Activated CD4-positive, alpha-beta T cell treated with anti-CD3 and anti-CD28 coated beads, Interleukin-10, Interleukin-2, amounts not matched to agents 100 ng/mL and 50 ng/mL, durations not matched to agents 16 hours and 8 hours (primary cell): ENCODE measurements at places on chromosomes 7 and 10.

GRCh38 chr7:151062399-151063211, 3.2 kb downstream of the SLC4A2 start:
- DNase-seq = no peak

DNA sequence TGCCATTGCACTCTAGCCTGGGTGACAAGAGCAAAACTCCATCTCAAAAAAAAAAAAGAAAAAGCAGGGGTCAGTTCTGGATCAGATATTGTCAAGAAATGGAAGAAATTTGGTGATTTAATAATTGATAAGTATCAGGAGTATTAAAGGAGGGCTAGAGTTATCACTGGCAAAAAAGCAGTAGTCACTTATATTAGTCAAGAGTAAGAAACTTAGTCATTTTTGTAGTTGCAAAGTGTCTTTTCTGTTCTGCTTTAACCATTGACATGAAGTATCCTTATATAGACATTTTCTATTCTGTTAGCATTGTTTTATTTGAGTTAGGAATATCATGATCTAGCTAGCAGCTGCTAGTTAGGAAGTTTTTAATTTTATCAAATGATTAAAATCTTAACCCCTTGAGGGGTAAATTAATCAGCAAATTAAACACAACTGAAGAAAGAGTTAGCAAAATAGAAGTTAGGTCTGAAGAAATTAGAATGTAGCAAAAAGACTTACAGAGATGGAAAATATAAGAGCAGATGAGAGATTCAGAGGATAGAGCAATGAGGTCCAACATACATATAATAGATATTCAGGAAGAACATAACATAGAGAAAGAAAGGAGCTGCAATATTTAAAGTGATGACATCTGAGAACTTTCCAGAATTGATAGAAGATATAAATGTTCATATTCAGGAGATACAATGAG, 7.3 kb upstream of the CCDC6 start:
- no peak for DNase-seq

DNA sequence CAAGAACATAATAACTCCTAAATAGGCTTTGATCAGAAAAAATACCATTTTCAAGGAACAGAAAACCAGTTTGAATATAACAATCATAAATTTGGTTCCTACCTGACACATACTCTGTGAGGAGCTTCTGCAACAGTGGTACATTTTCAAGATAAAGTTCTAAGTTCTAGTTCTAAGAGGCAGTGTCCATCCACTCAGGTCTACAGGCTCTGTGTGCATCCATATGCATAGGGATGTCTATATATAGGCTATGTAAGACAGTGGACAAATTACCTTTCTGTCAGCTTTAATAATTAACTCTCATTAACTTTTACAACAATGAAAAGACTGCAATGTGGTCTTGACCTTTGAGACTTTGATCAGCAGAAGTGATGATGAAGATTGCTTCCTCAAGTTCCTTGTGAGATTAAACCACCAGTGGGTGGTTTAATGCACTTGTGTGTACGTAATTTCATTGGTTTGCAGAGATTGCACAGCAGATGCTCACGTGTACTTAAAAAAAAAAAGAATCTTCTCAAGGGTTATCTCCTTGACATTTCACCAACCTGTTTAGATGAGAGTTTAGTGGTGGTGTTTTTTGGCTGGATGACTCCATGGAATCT, at the start of gene SLC26A3:
SLC26A3 (minus strand) TSS at position 215 of the 602 bp plus-strand sequence. CDS start 8,714 bp downstream, outside the sequence.
- no peak for DNase-seq

DNA sequence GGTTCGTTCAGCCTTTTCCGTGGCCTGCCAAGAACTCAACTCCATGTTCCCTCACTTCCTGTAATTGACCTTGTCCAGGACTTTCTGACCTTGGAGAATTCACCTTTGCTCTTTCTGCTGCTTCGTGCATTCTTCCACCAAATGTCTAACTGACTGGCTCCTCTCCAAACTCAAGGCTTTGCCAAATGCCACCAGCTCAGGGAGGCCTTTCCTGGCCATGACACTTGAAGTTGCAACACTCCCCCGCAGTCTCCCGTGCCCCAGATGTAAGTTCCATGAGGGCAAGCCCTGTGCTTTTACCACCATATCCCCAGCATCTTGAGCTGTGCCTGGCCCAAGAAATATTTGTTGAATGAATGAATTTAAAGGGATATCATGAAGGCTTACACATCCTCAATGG, 238.4 kb downstream of the ARHGAP21 start:
- DNase-seq = no peak

- DNase-seq = no peak
These were observed 18.8 kb upstream of the SORBS1 start for GRCh38 chr10:95579835-95580535.

DNA sequence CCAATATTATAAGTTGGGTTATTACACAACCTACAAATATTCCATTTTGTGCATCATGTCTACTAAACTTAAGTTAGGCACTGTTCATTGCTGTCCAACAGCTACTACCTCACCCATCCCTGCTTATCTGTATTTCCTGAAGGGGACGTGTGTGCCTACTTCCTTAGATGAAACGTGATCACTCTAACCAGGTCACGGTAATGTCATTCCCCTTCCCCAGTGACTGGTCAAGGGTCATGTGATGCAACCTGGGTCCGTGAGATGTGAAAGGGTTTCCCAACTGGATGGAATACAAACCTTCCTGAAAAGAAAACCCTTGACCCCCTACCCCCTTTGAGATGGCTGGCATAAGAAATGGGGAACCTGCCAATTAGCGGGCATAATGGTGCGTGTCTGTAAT, 1.6 kb upstream of the NSMCE4A start:
- DNase-seq = no peak

DNA sequence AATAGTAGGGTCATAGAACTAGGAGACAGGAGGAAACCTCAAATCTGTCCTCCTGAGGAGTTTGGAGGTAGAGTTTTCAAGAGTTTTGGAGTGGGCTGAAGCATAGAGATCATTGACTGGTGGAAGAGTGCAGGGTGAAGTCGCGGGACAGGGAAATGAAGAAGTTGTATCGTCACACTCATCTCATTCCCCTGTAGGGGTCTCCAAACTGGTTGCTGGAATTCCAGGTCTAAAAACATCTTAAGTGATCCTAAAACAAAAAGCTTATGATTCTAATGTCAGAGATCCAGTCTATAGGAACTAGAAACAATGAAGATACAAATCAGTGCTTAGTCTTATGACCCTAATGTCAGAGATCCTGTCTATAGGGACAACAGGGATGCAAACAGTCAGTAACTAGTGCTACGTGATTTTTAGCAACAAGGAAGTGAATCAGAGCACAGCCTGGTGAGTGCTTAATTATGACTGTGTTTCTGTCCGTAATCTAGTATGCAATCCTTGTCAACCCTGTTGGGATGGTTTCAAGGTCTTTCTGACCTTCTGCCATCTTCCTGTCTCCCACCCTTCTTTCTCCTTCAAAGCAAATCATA, 139.4 kb downstream of the SKIDA1 start:
- no peak for DNase-seq

- DNase-seq = no peak
These were observed 16.3 kb downstream of the SFTPA1 start for GRCh38 chr10:79627075-79627474.

- no peak for DNase-seq
These were observed 217.4 kb downstream of the DGKB start for GRCh38 chr7:14685167-14685566.

DNA sequence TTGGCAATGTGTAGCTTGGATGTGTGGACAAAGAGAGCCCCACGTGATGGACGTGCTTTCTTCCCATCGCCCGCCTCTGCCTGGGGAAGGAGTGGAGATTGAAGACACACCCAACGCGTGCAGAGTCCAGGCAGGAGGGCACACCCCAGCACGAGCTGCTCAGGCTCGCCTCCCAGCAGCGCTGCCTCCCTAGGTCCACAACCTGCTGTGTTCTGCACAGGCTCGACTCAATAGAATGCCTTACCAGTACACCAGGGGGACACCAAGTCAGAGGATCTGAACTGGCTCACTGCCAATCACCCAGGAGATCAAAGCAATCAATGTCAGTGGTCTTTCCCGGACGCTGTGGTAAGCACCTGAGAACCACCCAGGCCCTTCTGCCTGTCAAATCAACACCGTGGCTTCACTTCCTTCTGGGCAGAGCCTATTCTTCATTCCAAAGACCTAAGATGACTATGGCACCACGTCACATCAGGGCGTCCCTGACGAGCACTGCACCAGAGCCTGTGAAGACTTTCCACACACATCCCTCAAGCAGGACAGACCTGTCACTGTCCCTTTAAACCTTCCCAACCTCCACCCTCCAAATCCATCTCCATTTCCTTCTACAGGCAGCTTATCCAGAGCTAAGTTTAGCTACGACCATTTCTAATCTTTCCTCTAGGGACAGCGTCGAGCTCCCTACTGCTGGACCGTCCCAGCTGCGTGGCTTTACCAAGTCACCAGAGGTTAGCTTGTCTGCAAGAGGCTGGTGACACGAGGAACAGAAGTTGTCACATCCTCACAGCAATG, 72.3 kb downstream of the AMZ1 start:
- DNase-seq = peak; percentile 24

- DNase-seq = no peak
These were observed 133.8 kb downstream of the PON1 start for GRCh38 chr7:95190515-95190914.

GRCh38 chr7:96720843-96721242, 11.2 kb upstream of the SEM1 start:
- DNase-seq = no peak

DNA sequence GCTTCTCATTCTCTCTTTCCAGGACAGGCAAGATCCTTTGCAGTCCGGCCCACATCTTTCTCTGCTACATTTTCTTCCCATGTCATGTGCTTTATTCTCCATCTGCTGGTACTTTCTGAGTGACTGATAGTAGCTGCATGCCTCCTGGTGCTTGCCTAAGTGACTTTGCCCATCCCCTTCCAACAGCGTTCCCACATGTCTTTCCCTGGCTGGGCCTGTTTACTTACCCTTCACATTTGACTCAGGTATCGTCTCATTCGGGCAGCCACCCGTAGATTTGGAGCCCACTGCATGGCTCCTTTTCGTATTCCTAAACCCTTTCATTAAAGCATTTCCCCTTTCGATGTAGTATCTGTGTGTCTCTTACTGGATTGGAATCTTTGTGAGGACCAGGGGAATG, 24.6 kb downstream of the TYW1 start:
- DNase-seq = no peak

- DNase-seq = no peak
These were observed 1189.6 kb downstream of the SORCS1 start for GRCh38 chr10:105974803-105975456.

DNA sequence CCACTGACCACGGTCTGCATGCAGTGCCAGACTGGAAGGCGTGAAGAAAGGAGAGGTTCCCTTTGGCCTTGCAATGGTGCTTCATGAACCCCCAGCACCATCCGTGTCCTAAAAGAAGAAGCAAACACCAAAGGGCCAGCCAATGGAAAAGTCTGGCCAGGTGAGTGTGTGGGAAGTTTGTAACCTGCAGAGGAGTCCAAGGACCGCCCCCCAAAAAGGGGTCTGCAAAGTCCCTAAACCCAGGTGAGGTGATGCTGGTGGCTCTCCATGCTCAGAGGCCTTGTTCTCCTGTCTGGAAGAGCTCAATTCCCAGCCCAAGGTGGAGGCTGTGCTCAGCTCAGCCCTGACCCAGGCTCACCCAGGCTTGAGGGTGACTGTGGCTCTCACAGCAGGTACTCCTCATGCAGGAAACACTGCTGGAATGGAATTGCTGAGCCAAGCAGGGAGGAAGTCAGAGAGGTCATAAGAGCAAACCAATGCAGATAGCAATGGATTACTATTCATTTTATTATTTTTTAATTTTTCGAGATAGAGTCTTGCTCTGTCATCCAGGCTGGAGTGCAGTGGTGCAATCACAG, 52.4 kb upstream of the NANOS1 start:
- no peak for DNase-seq

DNA sequence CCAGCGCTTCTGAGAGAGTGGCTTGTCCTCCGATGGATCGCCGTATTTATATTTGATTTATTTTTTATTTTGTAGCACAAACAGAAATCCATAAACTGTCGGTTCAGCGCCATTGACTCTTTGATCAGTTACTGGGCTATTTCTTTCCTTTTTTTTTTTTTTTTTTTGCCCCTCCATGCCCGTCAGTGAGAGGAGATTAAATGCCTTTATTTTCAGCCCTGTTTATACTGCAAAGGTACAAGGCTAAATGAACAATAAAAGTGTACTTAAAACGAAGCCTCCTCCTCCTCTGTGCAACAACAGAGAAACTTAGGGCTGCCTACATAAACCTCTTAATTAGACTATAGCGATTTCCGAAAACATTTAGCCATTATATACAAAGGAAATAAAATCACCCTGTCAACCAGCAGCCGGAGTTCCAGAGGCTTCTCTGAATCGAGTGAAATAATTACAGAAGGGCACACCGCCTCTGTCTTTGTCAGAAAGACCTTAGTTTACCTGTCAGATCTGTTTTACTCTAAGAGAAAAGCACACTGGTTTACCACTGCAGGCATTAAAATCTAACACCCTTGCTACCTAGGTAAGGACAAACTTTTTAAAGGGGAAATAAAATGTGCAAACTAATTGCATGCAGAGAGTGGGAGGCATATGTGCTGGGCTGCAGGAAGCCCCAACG, 3.5 kb downstream of the EBF3 start:
- no peak for DNase-seq

DNA sequence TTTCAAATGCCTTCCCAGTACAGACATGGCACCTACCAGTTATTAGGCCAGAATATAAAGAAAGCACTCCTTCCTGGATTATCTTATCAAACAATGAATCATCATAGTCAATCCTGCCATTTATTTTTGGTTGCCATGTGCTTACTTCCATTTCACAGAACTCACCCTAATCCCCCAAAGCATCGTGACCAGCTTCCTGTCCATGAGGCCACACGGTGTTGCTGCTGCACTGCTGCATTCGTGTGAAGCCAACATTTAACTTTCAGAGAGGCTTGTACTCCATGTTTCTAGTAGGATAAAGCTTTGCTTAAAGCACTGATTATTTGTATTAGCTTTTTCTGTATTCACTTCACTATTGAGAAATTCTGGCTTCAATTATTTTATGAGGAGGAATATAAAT, 14.4 kb downstream of the COL28A1 start:
- no peak for DNase-seq

DNA sequence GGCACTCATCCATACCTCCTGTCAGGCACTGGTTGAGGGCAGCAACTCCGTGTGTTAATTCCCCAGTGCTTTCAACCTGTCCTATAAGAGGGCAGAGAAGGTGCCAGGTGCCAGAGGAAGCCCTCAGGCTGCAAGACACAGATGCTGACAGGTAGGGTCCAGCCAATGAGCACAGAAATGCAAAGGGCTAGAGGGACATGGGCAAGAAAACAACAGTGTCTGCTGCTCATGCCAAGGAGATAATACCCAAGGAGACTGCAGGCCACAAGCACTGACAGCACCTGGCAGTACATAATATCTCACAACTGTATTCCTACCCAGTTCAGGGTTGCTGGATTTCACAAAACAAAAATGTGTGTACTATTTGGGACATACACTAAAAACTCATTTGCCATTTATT, 38.4 kb upstream of the TM9SF3 start:
- DNase-seq = no peak

GRCh38 chr7:37348982-37349381, 99.7 kb downstream of the ELMO1 start:
- no peak for DNase-seq

GRCh38 chr7:134302120-134302519, 14.6 kb downstream of the SLC35B4 start:
- no peak for DNase-seq

GRCh38 chr7:46932306-46932675, 649.6 kb downstream of the TNS3 start:
- DNase-seq = no peak

- DNase-seq = peak; percentile 61
These were observed 122.9 kb downstream of the RALA start for GRCh38 chr7:39746103-39746819.
